ENCODE measurements at places on chromosomes 4 and X.

GRCh38 chr4:95153182-95153581, 395.4 kb downstream of the BMPR1B start:
- no peak for DNase-seq

DNA sequence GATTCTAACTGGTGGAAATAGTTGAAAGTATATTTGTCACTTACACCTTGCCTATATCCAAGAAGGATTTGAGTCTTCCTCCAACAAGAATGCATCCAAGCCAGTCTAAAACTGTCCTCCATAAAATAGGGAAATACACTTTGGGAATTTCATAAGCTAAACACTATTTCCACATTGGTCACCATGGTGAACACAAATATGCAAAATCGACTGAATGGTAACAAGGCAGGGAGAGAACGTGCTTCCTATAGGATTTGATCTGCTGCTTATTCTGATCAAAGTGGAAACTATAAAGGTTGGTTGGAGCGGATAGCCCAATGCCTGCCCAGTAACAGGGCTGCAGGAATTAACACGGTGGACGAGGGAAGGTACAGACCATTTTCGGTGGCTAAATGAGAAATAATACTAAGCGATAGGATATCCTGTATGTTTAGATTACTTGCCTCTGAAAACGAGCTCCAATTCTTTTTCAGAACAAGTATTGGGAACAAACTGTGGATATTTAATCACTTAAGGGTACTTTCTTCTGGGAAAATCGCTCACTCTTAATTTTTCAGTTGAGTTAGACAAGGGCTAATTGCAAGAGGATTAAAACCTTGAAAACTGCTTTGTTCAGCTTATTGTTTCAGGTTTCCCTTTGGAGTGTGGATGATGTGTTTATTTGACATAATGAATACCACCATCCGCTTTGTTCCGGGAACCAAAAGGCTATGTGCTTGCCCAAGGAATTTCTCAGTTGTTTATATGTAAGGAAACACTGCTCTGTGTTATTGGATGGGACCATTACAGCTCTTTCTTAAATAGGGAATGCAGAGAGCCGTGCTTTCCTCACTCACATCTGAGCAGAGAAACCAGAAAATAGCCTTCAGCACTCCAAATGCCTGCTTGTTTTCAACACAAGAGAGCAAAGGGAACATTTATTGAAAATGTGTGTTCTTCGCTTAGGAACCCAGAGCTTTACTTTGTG, 194.4 kb downstream of the CBR4 start:
- DNase-seq, result no peak

DNA sequence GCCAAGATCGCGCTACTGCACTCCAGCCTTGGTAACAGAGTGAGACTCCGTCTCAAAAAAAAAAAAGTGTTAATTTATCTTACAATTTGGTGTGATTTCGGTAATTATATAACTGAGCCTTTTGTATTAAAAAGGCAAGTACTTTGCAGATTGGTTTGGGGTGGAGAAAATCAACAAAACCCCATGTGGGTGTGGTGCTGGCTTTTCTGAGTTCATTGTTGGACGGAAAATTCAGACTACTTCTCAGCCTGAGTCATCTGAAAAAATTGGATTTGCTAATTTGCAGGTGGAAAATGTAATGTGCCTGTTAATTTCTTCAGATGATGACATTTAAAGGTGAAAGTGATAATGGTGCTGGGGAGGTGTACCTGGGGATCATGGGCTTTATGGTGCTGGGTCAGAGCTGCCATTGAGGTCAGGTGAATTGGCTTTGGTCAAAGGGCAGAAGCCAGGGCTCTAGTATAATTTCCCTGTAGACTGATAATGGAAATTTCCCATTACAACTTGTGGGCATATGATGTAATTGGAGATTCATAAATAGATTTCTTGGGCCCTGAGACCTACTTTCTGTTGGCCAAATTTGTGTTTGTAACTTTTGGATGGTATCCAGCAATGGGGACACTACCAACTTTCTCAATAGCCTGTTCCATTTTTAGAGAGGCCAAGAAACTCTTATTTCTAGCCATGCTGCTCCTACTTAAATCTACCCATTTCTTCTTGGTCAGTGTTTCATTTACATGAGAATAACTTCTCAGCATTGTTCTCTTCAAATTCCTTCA, 74.3 kb upstream of the TEX13D start:
- DNase-seq, result no peak

GRCh38 chr4:12724510-12724909, 759.6 kb downstream of the RAB28 start:
- DNase-seq, result no peak

DNA sequence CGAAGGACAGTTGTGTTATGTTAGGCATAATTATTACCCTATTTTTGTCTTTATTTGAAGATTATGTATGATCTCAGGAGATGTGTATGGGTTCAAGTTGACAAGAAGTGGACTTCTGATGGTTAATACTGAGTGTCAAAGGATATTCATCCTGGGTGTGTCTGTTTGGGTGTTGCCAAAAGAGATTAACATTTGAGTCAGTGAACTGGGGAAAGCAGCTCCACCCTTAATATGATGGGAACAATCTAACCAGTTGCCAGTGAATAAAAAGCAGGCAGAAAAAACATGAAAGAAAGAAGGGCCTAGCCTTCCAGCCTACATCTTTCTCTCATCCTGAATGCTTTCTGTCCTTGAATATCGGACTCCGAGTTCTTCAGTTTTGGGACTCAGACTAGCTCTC, 332.6 kb downstream of the DTHD1 start:
- DNase-seq, result no peak

GRCh38 chr4:148795156-148795864, 353.1 kb upstream of the NR3C2 start:
- DNase-seq, result no peak

- no peak for DNase-seq
These were observed 718.1 kb downstream of the SMARCA1 start for GRCh38 chrX:128805236-128805635.

- no peak for DNase-seq
These were observed 5.9 kb downstream of the MRFAP1L1 start for GRCh38 chr4:6703786-6704185.

- DNase-seq, result no peak
These were observed 18.3 kb upstream of the HTRA3 start for GRCh38 chr4:8251110-8251883.

- no peak for DNase-seq
These were observed 18.0 kb downstream of the RPS6KA3 start for GRCh38 chrX:20248592-20249192.

DNA sequence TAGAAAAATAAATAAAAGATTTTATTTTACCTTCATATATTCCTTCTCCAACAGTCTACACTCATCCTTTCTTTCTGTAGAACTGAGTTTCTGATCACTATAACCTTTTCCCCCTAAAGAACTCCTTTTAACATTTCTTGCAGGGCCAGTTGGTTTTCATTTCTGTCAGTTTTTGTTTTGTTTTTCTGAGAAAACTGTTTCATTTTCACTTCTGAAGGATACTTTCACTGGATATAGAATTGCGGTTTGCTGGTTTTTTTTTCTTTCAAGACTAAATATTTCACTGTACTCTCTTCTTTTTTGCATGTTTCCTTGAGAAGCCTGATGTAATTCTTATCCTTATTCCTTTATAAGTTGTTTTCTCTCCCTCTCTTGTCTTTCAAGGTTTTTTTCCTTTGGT, 90.4 kb upstream of the EOLA2 start:
- DNase-seq, result no peak

- DNase-seq, result no peak
These were observed 9.2 kb upstream of the BGN start for GRCh38 chrX:153485396-153486080.

- DNase-seq, result no peak
These were observed 31.1 kb downstream of the ZCCHC4 start for GRCh38 chr4:25343671-25344070.

GRCh38 chr4:186072516-186072915, 3.6 kb downstream of the TLR3 start:
- DNase-seq, result no peak

DNA sequence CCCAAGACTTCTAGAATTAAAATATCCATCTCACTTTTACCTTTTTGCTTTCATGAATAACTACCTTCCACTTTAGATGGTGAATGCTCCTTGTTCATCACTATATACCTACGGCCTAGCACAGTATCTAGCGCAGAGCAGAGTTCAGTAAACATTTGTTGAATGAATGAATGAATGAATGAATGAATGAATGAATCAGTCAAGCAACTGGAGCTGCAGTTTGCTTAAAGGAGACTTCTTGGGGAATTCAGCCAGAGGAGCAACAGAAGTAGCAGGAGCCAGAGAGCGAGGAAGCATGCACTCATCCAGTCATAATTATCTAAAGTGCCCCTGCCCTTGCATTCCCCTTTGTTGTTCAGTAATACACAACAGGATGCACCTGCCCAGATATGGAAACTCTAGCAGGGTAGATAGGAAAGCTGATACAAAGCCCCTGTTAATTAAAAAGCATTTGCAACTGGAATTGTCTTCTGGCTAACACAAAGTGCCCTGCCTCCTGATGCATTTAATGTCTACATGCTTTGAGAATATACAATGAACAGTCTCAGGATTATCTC, 103.0 kb upstream of the MBNL3 start:
- DNase-seq, result peak; percentile 77

GRCh38 chrX:124651031-124651430, 304.7 kb downstream of the SH2D1A start:
- no peak for DNase-seq

- no peak for DNase-seq
These were observed 2.9 kb upstream of the RBBP7 start for GRCh38 chrX:16873106-16873505.
